ENCODE measurements at places on chromosomes 11 and 22.
A peak's percentile ranks its signal among the peaks of the same experiment; 100 is the strongest.

- no peak for DNase-seq
These were observed 326.6 kb upstream of the PITPNB start for GRCh38 chr22:28245579-28246224.

DNA sequence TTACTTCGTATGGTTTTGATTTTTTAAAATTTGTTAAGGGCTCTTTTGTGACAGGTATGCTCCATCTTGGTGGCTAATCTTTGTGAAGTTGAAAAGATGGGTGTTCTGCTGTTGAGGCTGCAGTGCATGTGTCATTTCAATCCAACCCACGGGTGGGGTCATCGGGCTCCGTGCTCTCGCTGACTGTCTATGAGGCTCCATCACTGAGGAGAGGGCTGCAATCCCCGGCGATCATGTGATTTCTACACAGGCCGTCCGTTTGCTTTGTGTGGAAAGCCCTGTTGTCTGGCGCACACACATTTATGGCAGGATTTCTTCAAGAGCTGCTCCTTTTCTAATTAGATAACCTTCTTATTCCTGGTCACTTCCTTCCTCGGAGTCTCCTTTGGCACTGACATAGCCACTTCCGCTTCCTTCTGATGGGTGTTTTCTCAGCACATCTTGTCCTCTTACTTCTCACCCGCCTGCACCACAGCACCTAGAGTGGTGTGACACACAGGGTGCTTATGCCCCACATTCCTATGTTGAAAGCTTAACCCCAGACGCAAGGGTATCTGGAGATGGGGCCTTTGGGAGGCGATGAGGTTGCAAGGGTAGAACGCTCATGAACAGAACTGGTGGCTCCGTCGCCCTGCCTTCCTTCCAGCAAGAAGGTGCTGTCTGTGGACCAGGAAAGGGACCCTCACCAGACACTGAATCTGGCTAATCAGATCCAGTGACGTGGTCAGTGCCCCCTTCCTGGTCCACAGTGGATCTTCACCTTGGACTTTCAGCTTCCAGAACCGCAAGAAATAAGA, 9.4 kb downstream of the MOB2 start:
- DNase-seq: no peak

GRCh38 chr11:2912498-2912897, 16.7 kb downstream of the PHLDA2 start:
- no peak for DNase-seq

DNA sequence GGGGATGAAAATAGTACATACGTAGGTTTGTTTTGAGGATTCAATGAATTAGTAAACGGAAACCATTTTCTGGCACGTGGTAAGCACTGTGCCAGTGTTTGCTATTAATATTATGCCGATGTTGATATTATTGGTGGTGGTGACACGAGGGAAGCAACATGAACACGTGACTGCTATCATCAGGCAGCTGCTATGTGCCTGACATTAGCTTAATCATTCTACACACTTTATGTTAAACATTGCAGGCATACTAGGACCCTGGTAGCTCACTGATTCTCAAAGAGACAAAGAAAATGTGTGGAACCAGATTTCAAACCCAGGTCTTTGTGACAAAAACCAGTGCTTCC, 656 bp downstream of the SRRD start:
- no peak for DNase-seq

DNA sequence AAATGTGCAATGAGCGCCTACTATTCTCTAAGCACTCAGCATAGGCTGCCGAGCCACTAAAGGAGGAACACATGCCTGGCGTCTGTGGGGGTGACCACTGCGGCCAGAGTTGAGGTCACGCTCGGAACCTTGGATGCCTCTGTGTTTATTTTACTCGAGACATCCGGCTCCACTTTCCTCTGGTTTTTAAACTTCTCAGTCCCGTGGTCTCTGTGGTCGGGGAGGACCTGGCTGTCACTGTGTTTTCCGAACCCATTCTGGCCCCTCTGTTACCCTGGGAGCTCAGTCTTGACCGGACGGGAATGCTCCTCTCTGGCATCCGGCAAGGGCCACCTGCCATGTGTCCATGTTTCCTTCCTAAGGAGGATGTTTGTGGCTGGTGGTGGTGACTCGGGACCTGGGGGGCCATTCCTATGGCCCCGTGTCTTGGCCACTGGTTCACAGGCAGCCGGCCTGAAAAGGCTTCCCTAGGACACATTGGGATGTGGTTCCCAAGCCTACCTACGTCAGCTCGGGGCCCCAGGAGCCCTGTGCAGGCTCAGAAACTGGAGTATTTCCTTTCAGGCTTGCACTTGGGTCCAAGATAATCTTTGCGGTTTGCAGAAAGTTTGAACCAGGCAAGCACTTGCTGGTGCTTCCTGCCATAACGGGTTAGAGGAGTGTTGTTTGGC, 46.7 kb upstream of the PARVG start:
- DNase-seq: no peak

DNA sequence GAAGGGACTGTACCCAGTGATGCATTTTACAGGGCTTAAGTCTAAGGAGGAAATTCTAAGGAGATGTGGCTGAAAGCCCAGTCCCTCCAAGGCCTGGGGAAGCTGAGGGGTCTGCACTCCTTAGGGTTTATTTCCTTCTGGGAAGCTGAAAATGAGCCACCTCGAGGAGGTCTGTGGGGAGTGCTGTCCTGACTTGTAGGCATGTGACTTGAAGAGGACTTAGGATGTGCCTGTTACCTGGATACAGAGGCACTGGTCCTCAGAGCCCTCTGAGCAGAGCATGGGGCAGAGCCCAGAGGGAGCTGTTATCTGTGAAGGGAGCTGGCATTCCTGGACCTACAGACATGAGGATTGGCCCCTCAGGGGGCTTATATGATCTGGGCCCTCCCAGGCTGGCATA, 77.1 kb downstream of the TP53I11 start:
- no peak for DNase-seq

DNA sequence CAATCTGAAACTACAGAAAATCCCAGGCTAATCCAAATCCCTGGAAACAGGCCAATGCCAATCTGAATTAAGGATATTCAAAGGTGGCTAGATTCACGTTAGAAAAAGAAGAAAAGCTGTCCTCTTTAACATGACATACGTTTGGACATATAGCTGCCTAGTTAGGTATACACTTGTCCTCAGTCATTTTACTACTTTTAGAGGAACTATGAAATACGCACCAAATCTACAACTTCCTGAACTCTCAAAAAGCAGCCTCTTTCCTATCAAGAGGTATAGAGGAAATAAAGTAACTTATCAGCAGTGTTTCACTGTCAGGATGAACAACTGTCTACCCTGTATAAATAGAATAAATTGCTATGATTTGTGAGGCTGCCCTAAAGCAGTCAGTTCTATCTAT, 24.0 kb downstream of the KMT5B start:
- no peak for DNase-seq

DNA sequence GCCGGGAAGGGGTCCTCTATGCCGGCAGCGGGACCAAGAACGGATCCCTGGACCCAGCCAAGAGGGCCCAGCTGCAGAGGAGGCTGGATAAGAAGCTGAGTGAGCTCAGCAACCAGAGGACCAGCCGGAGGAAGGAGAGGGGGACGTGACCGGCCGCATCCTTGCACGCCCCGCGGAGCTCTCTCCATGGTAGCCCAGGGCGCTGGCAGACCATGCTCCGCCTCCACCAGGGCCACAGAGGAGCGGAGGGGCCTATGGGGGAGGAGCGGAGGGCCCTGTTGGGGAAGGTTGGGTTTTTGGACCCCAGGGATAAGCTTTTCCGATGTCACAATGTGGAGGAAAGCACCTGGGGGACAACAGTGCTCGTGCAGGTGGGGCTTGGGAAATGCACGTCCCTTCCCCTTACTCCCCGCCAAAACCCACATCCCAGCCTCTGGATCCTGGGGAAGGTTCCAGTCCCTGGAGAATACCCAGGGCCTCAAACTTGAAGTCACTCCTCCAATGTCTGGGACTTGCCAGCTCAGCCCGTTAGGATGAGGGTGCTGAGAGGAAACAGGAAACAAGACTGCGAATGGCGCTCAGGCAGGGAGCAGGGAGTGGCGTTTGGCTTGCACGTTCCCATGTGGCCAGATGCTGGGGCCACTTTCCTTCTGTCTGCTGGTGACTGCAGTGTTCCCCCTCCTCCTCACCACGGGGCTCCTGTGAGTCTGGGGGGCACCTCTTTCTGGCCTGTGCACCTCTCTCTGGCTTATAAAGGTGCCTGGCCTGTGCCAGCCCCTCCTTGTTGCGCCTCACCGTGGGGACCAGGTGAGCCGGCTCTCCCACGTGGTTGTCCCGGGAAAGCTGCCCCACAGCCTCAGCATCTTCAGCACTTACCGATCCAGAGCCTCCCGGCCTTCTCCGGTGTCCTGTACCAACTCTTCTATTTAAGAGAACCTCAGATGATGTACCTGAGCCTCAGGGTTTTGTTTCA, 36.2 kb downstream of the IGHMBP2 start:
- DNase-seq: no peak

- DNase-seq: no peak
These were observed 12.3 kb downstream of the SMPD1 start for GRCh38 chr11:6402561-6402981.

GRCh38 chr11:112694813-112695212, 266.4 kb upstream of the NCAM1 start:
- no peak for DNase-seq

DNA sequence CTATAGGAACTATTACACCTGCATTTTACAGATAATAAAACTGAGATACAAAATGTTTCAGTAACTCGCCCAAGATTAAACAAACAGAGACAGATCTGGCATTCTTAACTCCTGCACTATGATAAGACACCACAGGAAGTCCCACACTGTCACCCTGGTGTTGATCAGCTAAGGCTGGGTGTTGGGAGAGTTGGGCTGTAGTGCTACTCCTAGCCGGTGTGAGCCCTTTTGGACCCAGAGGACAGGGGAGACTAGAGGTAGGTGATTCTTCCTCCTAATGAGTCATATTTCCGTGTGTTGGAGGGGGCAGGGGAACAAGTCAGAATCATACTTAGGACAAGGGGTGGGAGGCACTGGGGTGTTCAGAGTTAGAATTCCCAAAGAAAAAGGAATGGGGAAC, 353.2 kb upstream of the TENM4 start:
- DNase-seq: no peak

DNA sequence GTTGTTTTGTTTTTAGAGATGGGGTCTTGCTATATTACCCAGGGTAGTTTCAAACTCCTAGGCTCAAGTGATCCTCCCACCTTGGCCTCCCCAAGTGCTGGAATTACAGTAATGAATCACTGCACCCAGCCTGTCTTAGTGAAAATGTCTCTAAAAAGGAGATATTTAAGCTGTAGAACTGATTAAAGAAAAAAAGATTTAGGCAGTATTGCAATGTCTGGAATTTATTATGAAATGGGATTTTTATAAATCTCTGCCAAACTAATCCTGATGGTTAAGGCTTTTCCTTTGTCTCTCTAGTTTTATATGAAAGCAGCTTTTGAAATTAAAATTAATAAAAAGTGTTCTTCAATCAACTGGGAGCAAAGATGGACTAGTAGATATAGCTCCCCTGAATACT, 2.1 kb downstream of the PLAAT3 start:
- no peak for DNase-seq

GRCh38 chr11:46315033-46315738, 32.1 kb upstream of the DGKZ start:
- DNase-seq: peak; percentile 78

DNA sequence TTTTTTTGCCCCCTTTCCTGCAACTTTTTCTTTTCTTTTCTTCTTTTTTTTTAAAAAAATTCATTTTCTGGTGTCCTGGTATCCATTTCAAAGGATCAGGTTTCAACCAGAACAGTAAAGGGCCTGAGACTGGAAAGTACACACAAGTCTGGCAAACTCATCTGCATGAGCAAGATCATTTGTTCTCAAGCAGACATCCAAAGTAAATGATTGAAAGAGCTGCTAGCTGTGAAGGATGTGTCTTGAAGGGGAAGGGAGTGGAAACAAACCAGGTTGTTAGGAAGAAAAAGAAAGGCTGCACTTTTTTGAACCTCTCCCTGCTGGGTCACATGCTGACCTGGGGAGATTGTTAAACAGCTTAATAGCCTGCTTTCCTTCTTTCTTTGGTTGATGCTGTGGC, 5.3 kb downstream of the YAP1 start:
- no peak for DNase-seq

GRCh38 chr11:95084509-95084908, 5.1 kb upstream of the ENDOD1 start:
- peak; percentile 48 for DNase-seq

GRCh38 chr11:116960930-116961329, 123.5 kb upstream of the APOA1 start:
- DNase-seq: no peak

DNA sequence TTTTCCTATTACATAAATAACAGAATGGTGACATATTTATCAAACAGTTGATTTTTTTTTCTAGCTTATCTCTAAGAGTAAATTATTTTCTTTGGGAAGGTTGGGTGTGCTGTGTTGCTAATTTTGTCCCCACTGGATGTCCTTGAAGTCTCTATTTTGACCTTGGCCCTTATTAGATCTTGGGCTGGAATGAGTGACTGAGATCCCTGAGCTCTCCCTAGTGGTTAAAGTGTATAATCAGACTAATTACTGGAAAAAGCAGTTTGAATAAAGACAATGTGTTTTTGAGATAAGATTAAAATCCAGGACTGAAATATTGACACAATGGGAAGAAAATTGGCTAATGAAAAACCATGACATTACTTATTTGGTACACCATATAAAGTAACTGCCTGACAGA, 56.1 kb downstream of the AASDHPPT start:
- DNase-seq: no peak

GRCh38 chr22:24384131-24384530, 43.3 kb upstream of the ADORA2A start:
- DNase-seq: no peak

GRCh38 chr11:64339754-64340408, at the start of gene CCDC88B:
TSS of gene CCDC88B (plus strand) at chr11:64340204. CDS start at chr11:64340267, 63 bp downstream.
- peak; percentile 57 for DNase-seq

GRCh38 chr11:5928811-5929210, 13.2 kb upstream of the OR56A3 start:
- no peak for DNase-seq

GRCh38 chr11:121281698-121282097, 10.9 kb upstream of the SC5D start:
- DNase-seq: no peak

GRCh38 chr11:118295815-118296454, 8.6 kb upstream of the CD3E start:
- no peak for DNase-seq

DNA sequence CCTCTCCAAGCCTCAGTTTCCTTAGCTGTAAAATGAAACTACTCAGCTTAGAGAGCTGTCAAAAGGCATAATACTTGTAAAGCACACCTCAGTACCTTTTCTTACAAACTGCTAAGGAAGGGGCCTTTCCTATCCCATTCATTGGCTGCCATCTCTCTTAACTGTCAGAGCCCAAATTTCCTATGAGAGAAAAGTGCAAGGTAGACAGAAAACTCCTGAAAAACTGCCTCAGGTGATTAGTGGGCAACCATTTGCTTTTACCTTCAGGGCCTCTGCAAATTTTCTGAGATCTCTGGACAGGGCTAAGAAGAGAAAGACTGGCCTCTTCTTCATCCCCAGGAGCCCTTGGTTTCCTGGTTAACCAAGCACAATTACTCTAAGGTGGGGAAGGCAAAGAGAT, 13.8 kb downstream of the LARGE1 start:
- no peak for DNase-seq

- DNase-seq: no peak
These were observed 59.6 kb downstream of the FLRT1 start for GRCh38 chr11:64095273-64095817.

GRCh38 chr11:109507836-109508561, 86.0 kb downstream of the C11orf87 start:
- no peak for DNase-seq
